ENCODE measurements at places on chromosomes 2 and 18.

- DNase-seq, result no peak
These were observed 19.4 kb downstream of the MMADHC start for GRCh38 chr2:149568138-149568537.

DNA sequence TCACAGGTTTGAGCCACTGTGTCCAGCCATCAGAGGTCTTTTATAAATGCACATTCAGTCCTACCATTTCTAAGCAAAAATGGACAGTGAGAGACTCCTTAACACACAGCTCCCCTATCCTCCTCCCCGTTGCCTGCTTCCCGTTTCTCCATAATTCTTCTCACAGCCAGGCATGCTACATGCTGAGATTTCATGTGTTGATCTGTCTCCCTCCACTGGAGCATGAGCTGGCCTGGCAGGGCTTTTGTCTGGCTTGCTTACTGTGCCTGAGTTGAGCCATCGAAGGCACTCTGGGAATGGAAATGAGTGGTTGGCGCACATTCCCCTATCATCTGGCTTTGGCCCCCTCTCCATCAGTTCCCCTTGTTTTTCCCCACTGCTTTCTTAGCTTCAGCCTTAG is 413.5 kb downstream of the PTPRM start:
- no peak for DNase-seq

- DNase-seq, result no peak
These were observed 118.8 kb downstream of the MSH2 start for GRCh38 chr2:47521666-47522285.

GRCh38 chr2:15040429-15041084 is 408.0 kb downstream of the LRATD1 start:
- DNase-seq, result no peak

GRCh38 chr2:212385241-212385640 is 153.4 kb downstream of the ERBB4 start:
- DNase-seq, result no peak
